AG04450 (cell line): ENCODE measurements at places on chromosomes 6 and 20.
A peak's percentile ranks its signal among the peaks of the same experiment; 100 is the strongest.

- DNase-seq: no peak
Measured at GRCh38 chr6:154463573-154464419, 46.7 kb downstream of the CNKSR3 start.

GRCh38 chr6:91437315-91437729 lies 850.5 kb upstream of the MAP3K7 start:
- no peak for DNase-seq

- peak; percentile 27 for DNase-seq
Measured at GRCh38 chr20:4089756-4090487, 74.6 kb upstream of the RNF24 start.

GRCh38 chr6:145822456-145822855 lies 7.9 kb upstream of the FBXO30 start:
- DNase-seq: no peak

DNA sequence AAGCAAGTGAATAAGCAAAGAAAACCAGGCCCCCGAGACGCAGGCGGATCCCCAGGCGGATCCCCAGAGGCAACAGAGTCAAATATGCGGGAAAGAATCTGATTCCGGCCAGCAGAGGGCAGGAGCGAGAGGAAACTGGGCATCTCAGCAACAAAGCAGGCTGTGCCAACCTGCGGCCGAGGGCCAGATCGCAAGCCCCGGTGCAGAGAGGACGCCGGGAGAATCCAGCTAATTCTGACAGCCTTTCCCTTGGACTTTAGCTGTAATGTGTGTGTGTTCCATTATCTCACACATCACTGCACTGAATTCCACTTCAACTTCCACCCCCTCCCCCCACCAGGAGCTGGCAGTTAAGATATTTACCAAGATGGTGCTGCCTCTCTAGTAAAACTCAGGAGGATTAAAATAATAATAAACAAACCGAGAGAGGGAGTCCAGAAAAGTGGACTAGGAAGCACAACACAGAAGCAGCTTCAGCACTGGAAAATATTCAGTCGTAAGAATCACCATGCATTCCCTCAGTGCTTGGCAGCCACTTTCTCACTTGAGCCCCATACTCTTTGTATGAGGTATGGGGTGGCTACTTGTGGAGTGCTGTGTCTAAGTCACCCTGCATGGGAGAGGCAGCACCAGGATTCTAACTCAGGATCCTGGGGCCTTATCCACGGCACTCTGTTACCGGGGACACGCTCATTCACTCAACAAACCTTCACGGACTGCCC lies 66.2 kb upstream of the SNX9 start:
- DNase-seq: peak; percentile 57

DNA sequence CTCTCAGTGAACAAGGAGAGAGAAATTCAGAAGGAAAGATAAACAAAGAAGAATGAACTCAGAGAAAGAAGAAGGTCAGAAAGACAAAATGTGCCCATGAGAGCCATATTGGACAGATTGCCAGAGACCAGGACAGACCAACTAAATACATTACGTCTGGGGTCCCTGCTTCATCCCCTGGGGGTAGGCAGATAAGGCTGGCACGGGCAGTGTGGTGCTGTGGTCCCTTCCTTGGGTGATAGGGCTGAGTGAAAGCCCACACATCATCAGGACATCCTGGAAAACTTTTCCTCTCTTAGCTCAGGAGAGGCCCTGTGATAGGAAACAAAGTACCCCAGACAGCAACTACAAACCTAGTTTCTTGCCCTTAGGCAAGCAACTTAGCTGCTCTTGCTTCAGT lies 13.2 kb upstream of the ARMC12 start:
- DNase-seq: no peak

DNA sequence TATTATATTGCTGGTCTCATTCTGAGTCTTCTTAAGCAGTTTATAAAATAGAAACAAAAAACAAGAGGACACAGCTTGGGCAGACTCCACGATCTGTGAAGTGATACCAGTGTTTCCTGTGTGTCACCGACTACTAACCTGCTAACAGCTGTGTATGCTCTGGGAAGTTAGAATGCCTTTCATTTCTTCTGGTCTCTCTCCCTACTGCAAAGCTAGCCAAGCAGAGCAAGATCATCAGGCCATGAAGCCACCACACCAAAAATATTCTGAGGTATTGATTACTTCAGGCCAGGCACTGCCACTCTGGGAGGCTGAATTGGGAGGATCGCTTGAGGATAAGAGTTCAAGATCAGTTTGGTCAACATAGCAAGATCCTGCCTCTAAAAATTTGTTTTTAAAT lies 46.9 kb upstream of the SMIM29 start:
- peak; percentile 6 for DNase-seq

DNA sequence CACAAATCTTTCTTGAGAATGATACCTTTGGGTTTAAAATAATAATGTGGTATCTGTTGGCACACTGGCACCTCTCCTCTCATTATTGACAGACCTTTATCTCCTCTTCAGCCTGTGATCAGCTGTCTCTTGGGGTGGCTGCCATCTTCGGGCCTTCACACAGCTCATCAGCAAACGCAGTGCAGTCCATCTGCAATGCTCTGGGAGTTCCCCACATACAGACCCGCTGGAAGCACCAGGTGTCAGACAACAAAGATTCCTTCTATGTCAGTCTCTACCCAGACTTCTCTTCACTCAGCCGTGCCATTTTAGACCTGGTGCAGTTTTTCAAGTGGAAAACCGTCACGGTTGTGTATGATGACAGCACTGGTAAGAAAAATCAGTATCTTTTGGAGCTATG lies 232.8 kb downstream of the GRIK2 start:
- no peak for DNase-seq

DNA sequence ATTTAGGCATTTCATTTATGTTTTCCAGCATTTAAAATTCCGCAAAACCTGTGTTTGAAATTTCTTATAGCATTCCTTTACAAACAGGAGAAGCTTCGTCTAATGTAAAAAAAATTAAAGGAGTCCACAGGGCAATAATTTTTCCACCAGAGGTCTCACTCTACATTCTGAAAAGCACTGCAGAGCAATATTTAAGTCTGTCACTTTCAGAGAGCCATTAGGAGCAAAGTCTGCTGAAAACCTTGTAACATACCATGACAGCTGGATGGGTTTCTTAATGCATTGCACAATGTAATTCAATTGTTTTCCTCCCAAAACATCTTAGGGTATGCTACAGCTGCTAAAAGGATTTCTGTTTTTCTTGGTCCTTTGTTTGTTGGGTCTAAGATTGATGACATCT lies 18.0 kb downstream of the BAG2 start:
- no peak for DNase-seq

DNA sequence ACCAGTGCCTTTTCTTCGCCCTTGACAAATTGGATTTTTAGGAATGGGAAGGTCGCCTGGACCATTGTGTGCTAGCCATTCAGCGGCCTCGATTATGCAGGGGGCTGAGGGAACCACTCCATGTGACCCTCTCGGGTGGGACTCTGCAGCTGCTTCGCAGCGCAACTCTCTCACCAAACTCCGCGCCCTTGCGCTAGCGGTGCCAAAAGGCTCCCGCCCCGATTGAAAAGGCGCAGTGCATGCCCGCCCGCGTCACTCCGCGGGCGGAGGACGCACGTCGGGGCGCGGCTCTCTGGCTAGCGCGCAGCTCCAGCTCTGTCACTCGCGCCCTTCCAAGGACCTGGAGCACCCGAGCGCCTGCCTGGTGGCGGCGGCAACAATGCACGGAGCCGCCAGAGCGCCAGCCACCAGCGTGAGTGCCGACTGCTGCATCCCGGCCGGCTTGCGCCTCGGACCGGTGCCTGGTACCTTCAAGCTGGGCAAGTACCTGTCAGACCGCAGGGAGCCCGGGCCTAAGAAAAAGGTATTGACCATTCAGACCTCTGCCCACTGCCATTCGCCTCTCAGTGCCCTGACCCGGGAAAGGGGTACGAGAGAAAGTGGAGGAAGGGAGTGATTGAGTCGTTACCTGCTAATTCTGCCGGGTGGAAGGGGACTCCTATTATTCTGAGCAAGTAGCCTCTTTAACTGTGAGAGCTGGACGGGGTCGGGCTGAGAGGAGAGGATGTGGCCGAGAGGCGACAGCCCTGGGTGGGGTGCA lies at the start of gene PRDM13:
Gene PRDM13 (plus strand): TSS at position 178 of the 760 bp plus-strand sequence. CDS start 202 bp downstream, at position 380.
- DNase-seq: no peak

DNA sequence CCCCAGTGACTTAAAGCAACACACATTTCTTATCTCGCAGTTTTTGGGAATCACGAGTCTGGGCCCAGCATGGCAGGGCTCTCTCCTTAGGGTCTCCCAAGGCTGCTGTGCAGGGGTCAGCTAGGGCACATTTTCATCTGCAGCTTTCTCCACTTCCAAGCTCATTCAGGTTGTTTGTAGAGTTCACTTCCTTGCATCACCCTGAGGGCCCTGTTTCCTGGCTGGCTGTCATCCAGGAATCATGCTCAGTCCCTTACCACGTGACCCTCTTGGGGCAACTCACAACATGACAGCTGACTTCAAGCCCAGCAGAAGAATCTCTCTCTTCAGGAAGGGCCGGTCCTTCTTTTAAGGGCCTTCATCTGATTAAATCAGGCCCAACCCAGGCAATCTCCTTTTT lies 21.3 kb downstream of the SNAP25 start:
- no peak for DNase-seq

- no peak for DNase-seq
Measured at GRCh38 chr6:107585815-107586435, 96.0 kb downstream of the SOBP start.

GRCh38 chr6:87897013-87897412 lies 150.6 kb upstream of the SPACA1 start:
- DNase-seq: no peak

GRCh38 chr20:3753501-3754275 lies 13.9 kb downstream of the ADISSP start:
- DNase-seq: no peak

GRCh38 chr20:41865938-41866337 lies 247.8 kb upstream of the CHD6 start:
- no peak for DNase-seq

DNA sequence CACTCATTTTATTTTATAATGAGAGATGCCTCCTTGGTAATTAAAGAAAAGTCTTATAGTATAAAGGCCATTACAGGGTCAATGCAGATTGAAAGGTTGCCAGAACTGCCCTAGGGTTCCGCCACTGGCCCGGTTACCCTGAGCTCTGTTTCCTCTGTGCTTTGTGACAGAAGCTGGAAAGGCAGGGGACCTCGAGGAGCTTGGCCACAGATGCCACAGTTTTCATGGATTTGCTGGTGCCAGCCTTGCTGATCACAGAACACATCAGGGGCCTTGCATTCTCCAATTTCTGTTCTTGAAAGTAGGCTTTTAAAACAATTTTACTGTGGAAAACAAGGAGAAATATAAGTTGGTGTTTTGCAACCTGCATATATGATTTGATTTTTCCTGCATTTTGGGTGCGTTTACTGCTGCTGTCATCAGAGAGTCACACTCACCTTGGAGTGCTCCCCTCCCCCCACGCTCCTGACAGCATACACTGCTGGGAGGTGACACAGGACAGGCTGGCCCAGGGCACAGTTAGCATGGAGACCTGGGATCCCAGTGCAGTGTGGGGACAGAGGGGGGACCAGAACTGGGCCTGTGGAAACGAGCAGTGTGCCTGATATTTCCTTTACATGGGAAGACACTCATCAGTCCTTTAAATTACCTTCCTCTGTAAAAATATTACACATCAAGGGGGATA lies 142.8 kb downstream of the CFAP61 start:
- no peak for DNase-seq

DNA sequence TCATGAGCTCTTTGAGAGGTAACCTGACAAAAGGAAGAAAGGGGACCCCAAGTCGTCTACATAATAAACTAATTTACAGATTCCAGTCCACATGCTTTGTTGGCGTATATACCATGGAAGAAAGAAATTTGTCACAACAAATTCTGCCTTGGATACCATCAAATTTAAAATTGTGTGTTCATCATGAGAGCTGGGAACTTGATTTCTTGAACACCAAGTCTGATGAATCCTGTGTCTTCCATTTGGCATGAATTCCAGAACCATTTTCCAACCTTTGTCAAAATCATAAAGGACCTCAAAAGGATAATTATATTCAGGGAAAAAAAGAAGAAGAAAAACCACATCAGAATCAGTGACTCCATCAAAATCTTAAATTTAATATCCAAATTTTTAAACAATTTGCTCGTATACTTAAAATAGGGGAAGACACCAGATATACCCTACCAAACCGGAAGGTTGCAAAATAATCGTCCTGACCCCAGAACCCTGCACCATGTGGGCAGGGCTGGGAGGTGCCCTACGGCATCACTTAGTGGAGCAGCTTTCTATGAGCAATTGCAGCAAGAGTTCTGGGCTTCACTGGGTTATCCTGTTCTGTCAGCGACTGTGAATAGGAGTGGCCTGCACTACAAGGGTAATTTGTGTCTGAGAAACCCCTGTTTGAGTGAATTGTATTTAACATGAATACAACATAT lies 74.1 kb upstream of the INSM1 start:
- DNase-seq: no peak
